CD4-positive, alpha-beta T cell treated with Interleukin-17A for 1 hour (primary cell): ENCODE measurements at places on chromosomes 6 and 20.

DNA sequence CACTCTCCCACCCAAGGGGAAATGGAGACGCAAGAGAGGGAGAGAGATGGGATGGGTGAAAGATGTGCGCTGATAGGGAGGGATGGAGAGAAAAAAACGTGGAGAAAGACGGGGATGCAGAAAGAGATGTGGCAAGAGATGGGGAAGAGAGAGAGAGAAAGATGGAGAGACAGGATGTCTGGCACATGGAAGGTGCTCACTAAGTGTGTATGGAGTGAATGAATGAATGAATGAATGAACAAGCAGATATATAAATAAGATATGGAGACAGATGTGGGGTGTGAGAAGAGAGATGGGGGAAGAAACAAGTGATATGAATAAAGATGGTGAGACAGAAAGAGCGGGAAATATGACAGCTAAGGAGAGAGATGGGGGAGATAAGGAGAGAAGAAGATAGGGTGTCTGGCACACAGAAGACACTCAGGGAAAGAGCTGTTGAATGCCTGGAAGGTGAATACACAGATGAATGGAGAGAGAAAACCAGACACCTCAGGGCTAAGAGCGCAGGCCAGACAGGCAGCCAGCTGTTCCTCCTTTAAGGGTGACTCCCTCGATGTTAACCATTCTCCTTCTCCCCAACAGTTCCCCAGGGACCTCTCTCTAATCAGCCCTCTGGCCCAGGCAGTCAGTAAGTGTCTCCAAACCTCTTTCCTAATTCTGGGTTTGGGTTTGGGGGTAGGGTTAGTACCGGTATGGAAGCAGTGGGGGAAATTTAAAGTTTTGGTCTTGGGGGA lies 754 bp downstream of the TNF start:
- peak; percentile 38 for DNase-seq

GRCh38 chr6:83198486-83199172 lies 5.5 kb downstream of the RWDD2A start:
- no peak for DNase-seq

- DNase-seq = no peak
These were observed 7.6 kb upstream of the TP53RK start for GRCh38 chr20:46696791-46697279.

DNA sequence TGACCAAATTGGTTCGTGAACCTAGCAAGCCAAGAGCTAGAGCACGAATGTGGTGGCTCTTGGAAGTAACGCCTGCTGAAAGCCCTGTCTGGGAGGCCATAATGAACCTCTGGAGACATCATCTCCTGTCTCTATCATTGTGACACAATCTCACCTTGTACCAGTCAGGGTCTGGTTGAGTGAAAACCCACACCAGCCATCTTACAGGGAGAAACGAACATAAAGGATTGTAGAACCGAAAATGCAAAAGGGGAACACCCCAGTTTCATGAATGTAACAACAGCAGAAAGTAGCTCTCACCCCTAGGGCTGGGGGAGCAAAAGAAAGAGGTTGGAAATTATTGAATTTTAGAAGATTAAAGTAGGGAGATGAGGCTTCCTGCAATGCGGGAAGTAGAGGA lies 50.9 kb upstream of the TAB2 start:
- no peak for DNase-seq

GRCh38 chr20:51876313-51876940 lies 74.1 kb upstream of the SALL4 start:
- DNase-seq = no peak

GRCh38 chr6:156698239-156699016 lies 78.8 kb upstream of the ARID1B start:
- no peak for DNase-seq

DNA sequence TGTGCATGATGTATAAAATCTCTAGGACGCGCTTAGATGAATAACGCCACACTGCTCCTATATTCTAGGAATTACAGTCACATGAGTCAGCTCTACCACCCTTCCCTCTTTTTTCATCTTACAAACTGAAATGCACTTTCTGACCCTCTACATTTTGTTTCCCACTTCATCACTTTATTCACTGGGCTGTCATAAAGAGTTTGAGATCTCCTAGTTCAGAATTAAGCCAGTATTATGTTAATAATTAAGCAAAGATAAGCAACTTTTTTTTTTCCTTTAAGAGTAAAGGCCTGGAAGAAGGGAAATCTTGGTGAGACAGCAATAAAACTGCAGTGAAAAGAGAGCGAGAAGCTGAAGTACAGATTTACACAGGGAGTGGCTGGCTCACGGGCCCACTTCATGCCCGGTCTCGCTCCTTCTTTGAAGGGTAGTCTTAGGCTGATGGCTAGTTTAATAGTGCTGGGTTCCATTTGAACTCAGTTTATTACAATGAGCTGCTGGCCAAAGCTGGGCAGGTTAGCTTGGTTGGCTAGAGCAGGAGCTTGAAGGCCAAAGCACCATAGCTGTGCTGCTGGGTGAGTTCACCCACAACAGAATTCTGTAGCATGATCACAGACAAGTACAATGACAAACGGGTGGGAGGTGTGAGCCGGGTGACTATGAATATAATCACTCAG lies 110.6 kb downstream of the MAP7 start:
- no peak for DNase-seq

DNA sequence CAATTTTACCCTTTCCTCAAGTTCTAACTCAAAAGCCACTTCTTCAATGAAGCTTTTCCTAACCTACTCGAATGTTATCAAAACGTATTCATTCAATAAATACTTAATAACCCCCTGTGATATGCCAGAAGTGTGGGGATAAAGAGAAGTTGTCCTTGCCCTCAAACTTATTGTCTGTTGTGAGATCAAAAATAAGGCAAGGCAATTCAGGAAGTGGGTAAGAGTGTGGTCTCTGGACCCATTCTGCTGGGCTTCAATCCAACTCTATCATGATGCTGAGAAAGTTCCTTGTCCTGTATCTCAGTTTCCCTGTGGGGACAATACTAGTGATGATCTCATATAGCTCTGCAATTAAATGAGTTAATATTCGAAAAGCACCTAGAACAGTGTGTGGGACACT lies 92.8 kb downstream of the PRDM1 start:
- no peak for DNase-seq

GRCh38 chr20:8234580-8234979 lies 102.5 kb downstream of the PLCB1 start:
- DNase-seq = no peak

- no peak for DNase-seq
These were observed 102.1 kb downstream of the DTNBP1 start for GRCh38 chr6:15560713-15561112.

DNA sequence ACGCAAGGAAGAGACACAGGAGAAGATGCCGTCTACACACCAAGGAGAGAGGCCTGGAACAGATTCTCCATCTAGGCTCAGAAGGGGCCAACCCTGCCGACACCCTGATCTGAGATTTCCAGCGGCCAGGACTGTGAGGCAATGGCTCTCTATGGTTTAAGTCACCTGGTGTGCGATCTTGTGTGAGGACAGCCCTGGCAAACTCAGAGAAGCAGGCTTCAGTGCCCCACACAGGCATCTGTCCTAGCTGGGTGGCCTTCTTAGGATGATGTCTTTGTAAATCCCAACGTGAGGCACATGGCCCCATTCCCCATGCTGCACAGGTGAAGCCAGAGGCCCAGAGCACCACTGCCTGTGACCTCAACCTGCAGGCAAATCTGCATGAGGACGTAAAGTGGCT lies 87.6 kb upstream of the FRMD1 start:
- no peak for DNase-seq

DNA sequence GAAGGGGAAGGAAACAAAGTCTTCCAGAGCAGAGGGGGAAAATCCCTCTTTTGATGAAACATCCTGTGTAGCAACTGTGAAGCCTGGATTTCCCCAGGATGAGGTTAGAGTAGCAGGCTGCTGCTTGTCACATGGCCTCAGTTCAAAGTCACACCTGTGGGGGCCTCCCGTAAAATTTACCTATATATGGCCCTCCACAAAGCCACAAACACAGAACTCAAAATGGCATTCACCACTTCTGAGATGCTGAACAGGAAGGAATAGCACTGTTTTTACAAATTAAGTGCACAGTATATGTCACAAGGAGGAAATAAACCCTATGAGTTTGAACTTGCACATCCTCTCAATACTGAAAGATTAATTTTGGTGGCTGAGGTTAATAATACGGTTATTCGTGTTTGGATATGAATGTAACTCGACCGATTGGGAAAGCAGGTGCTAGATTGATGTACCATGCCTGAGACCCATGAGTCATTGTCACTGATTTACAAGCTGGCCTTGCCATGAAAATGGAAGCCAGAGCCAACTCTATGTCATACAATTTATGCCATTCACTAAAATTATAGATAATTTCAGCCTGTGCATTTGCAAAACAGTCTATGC lies 70.6 kb downstream of the SGK1 start:
- peak; percentile 92 for DNase-seq
